Esophagus squamous epithelium (tissue), 5 donors: ENCODE measurements at places on chromosomes 5 and 9.

DNA sequence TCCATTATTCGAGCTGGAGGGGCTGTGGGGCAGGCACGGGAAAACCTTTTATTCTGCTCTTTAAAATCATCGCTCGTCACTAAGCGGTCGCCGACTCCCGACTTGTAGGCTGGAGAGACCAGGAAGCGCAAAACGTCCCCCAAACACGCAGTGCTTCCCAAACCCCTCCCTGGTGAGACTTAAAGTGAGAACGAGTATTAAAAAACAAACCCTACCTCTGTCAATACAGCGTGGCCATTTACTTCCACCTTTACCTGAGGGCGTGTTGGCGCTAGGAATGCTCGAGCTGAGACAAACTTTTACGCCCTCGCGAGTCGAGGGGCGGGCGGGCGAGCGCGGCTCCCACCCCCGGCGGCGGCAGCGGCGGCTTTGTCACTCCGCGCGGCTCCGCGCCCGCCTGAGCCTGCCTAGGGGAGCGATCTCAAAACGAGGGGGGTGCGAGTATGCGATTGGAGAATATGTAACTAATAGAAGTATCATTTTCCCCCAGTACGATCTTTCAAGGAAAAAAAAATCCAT, at the start of gene NR2F1-AS1:
NR2F1-AS1 (minus strand) TSS at position 293 of the 519 bp plus-strand sequence.
- DNase-seq: no peak

- DNase-seq: no peak
Observed at GRCh38 chr9:38048316-38048969, 20.6 kb downstream of the SHB start.

GRCh38 chr5:150473673-150474358, 24.3 kb upstream of the RPS14 start:
- no peak for DNase-seq

- DNase-seq: no peak
Observed at GRCh38 chr5:72397836-72398235, 77.7 kb downstream of the PTCD2 start.

GRCh38 chr5:116766470-116766947, 191.9 kb upstream of the SEMA6A start:
- no peak for DNase-seq

- no peak for DNase-seq
Observed at GRCh38 chr9:29969856-29970647, 2396.8 kb upstream of the C9orf72 start.

GRCh38 chr9:72728031-72728770, 206.8 kb downstream of the TMC1 start:
- no peak for DNase-seq

DNA sequence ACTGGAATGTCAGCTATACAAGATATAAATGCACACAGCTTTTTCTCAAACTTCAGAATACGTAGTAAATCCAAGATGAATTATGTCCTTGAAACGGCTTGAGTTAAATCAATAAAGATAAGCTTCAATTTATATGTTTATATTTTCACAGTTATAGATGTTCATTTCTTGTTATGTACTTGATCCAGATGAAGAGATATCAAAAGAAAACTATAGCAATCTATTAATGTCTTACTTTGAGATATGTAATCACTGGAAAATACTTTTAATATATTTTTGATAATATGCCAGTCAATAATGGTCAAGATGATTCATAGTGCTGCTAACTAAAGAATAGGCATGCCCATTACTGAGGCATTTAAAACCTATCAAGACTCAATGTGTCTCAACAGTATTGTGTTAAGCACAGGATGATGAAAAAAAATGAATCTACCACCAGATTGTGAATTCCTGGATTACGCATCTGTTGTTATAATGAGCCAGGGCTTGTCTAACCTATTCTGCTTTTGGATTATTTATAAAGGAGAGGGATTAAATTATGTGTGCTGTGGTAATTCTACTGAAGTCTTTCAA, 372.6 kb upstream of the PRR16 start:
- no peak for DNase-seq

DNA sequence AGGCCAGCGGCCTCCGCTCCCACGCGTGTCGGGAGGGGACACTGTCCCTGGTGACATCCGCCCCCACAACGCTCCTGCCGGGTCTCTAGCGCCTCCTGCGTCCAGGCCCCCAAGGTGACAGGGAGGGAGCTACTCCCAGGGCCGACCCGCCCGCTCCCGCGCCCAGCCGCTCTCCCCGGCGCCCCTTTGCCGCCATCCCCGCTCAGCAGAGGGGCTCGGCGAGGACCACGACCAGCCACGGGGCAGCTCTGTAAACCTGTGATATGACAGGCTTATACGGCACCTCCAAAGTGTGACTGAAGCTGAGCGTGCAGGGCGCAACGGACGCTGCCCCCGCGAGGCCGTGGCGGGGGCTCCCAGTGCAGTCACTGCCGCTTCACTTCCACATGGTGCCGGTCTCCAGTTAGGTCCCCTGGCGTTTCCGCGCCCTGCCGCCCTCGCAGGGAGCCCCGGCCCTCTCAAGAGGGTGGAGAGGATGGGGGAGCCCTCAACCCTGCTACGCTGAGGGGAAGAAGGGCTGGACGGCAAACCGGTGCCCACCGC, 978 bp upstream of the ADCY2 start:
- DNase-seq: no peak

DNA sequence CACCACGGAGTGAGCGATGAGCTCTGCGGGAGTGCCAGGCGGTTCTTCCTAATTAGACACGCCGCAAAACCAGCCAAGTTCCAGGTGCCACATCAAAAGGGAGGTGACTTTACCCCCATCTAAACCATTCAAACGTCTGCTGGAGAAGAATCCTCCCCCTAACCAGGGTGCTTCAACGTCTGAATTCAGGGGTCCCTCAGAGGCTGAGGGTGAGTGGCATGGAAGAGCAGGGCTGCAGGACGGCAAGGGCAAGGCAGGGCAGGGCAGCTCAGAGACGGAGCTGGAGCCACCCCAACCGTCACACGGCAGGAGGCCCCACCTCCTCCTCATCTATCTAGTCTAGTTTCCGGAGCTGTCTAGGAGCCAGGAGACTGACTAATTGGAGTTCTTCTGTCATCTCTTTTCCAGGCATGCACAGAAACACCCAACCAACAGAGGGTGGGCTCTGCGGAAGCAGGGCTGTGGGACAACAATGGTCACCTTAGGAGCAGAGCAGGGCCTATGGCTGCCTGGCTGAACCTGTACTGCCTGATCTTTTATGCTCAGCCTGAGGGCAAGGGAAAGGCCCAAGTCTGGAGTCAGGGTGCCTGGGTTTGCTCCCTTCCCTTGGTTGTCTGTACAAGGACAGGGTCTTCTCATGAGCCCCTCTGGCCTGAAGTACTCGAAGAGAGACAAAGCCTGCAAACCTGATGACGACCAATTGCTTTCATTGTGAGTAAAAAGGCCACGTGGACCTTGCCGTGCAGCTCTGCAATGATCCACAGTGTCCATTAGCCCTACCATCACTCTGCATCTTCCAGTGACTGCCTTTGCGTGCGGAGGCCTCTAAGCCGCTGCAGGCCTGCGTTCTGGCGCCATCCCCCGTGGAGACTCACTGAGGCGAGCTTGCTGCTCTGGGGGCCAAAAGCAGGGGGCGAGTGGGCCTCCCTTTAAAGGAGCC, 81.0 kb upstream of the SLC25A51 start:
- DNase-seq: no peak

DNA sequence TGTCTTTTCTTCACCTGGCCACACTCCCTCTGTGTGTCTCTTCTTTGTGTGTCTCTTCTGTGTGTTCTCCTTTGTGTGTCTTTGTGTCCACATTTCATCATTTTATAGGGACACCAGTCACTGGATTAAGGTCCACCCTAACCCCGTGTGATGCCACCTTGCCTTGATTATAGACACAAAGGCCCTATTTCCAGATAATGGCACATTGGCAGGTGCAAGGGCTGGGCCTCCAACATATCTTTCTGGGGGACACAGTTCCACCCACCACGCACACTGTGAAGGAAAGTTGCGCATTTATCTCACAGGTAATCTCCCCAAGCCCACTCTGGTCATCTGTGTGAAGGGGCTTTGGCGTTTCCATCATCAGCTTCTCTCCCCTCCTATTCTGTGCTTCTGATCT, 334.6 kb upstream of the IRX1 start:
- no peak for DNase-seq

DNA sequence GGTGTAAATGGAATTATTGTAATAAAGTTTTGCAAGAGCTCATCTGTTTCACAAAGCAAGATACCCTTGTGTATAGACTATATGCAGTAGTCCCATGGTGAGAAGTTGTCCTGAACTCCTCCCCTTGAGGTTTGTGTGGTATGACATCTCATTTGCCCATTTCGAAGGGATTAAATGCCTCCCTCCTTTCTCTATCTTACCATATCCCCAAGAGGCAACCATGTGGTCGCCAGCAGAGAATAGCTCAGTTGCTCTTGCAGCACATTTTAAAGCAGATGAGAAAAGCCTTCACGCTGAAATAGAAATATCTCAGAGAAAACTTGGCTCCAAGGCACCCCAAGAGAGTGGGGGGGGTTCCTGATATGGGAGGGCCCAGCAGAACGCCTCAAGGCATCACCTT, 4.6 kb downstream of the SEMA6A start:
- no peak for DNase-seq

- no peak for DNase-seq
Observed at GRCh38 chr5:157828944-157829639, 29.9 kb downstream of the CLINT1 start.

- no peak for DNase-seq
Observed at GRCh38 chr5:79183011-79183410, 52.9 kb upstream of the JMY start.

DNA sequence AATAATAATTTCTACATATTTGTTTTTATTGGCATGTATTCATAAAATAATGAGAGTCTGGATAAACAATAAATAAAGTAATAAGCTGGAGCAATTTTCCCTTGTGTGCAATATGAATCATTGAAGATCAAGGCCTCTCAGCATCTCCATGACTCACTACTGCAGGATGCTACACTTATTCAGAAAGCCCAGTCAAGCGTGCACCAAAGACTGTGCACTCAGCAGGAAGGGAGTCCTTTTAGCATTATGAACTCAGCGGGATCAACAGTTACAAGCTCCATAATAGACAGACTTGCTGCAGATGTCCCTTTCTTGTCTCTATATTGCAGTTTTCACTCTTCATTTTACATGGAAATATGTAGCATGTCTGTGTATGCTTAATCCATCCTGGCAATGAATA, 485.3 kb downstream of the CDH9 start:
- DNase-seq: no peak

- no peak for DNase-seq
Observed at GRCh38 chr5:89071941-89072331, 189.0 kb upstream of the MEF2C start.

DNA sequence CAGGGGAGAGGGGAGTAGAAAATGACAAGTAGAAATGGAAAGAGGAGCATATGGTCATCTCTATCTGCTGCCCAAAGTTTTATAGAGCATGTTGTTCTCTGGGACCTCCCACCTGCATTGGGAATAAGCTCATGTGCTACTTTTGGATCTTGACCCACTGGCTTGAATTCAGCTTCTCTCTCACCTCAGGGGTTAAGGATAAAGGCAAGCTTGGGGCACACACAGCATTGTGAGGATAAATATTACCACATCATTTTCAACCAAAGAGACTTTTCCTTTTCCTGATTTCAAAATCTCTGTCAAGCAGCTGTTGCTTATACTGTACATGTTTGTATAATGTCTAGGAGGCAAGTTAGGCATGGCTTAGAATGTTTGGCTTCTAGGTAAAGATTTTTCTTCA, 16.6 kb downstream of the ATP10B start:
- DNase-seq: no peak

DNA sequence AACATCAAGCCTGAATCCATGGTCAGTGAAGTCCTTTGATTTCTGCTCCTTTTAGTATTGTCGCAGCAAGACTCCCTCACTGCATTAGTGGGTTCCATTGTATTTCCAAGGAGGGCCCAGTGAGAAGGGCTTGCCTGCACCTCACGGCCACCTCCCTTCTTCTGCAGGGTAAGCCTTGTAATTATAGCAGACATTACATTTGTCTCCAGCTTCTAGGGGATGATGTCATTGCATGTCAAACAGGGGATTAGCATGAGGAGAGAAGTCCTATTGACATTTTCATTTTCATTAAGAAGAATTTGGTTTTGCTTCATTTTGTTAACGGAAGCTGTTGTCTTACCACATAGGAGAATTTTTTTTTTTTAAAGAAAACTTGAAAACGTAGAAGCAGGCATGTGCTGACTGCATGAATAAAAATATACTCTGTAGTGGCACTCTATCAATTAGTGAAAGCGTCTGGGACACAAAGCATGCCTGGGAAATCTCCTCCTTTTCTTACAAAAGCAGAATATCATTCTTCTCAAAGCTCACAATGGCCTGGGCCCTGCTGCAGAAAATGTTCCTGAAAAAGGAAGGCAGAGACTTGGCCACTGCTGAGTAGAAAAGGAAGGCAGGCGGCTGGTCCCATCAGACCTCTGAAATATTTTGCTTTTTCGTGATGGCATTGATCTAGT, 27.1 kb downstream of the MAP1B start:
- DNase-seq: no peak

- no peak for DNase-seq
Observed at GRCh38 chr5:45847877-45848276, 151.7 kb upstream of the HCN1 start.

GRCh38 chr9:37262410-37262809, 142.0 kb downstream of the ZCCHC7 start:
- DNase-seq: no peak

- no peak for DNase-seq
Observed at GRCh38 chr5:115751176-115751575, 65.3 kb downstream of the CDO1 start.

DNA sequence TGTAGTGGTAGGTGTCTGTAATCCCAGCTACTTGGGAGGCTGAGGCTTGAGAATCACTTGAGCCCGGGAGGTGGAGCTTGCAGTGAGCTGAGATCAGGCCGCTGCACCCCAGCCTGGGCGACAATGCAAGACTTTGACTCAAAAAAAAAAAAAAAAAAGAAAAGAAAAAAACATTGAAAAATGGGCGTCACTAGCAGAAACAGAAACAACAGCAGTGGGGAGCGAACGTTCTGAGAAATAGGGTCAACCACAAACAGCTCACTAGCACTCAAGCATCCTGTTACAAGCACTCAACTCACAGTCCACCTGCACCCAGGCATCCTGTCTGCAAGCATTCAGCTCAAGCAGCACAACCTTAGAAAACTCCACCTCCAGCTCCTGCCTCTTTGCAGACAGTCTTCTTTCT, 17.2 kb downstream of the TRIM14 start:
- peak; percentile 34 for DNase-seq

DNA sequence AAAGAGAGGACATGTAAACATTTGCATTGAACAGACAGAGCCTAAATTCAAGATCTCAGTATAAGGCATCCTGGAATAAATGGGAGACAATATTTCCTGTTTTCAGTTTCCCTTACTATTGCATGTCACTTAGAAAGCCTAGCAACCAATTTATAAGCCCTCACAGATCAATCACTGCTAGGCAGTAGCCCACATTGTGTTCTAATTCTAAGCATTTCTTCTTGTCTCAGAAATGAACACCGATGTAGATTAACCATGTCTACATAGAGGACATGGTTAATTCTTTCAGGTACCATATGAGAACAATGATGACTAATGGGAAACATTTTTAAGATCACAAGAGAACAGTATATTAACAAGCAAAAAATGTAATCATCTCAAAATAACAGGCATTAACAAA, 79.6 kb upstream of the HMHB1 start:
- no peak for DNase-seq

GRCh38 chr5:137888863-137889759, at the start of gene PKD2L2:
Gene PKD2L2, plus strand, starts transcription at chr5:137889457. Its CDS starts 35 bp downstream, at chr5:137889492.
- DNase-seq: peak; percentile 31

- DNase-seq: no peak
Observed at GRCh38 chr9:87309236-87309635, 188.4 kb upstream of the DAPK1 start.

- DNase-seq: no peak
Observed at GRCh38 chr5:39100851-39101396, 26.7 kb upstream of the RICTOR start.

- DNase-seq: no peak
Observed at GRCh38 chr5:88664645-88665044, 218.3 kb downstream of the MEF2C start.
